ENCODE measurements at places on chromosomes 12 and 14.

GRCh38 chr12:130253866-130254265, 83.8 kb upstream of the PIWIL1 start:
- DNase-seq: no peak

GRCh38 chr12:16785524-16785923, 179.6 kb upstream of the LMO3 start:
- DNase-seq: no peak

DNA sequence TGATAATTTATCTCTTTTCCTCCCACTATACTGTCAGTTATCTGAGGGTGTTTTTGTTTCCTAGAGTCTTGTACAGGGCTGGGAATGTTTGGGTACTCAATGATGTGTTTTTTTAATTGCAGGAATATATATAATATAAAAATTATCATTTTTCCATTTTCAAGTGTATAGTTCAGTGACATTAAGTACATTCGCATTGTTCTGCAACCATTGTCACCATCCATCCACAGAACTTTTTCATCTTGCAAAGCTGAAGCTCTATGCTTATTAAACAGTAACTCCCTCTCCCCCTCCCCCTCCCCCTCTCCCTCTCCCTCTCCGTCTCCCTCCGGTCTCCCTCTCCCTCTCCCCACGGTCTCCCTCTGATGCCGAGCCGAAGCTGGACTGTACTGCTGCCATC, 93.0 kb upstream of the MANSC4 start:
- DNase-seq: no peak

GRCh38 chr14:21056520-21057163, 980 bp upstream of the RNASE8 start:
- DNase-seq: no peak

DNA sequence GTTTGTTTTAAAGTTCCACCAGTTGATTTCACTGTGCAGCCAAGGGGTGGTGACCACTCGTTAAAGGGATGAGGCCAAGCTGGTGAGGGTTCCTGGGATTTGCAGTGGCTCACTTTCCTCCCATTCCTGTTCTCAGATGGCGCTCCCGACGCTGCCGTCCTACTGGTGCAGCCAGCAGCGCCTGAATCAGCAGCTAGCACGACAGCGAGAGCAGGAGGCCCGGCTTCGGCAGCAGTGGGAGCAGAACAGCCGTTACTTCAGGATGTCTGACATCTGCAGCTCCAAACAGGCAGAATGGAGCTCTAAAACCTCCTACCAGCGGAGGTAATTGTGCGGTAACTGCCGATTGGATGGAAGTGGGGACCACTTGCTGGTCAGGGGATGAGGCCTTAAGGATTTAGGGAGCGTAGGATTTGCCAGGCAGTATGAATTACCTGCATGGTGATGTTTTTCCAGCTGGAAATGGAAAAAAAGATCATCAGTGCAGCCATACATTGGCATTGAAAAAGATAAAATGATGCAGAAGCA, 2.9 kb downstream of the TCHP start:
- DNase-seq: no peak

DNA sequence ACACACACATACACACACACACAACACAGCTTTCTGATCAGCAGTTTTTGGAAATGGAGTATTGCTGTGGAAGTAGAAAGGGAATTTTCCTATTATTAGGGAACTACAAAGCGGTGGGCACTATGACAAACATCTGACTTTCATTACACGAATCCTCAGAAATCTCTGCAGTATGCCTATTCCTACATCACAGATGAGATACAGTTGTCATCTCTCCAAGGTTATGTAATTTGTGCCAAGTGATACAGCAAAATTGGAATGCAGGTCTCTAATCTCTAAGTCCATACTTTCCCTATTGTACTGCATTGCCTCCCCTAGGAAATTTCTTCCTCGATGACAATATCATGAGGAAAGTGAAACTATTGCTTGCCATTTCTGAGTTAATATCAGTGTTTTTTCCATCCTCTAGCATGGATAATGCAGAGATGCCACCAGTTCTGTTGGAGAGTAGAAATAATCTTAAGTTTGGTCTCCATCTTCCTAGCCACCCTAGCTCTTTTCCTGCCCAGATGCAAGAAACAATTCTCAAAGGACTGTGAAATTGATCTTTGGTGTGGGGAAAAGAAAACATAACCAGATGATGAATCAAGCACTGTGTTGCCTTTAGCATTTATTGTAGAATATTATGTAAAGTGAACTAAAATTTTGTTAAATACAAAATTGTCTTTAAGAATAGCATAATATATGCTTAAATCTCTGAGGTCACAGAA, 94.7 kb downstream of the ERGIC2 start:
- DNase-seq: no peak

GRCh38 chr12:112543751-112544150, 125.0 kb downstream of the PTPN11 start:
- no peak for DNase-seq

DNA sequence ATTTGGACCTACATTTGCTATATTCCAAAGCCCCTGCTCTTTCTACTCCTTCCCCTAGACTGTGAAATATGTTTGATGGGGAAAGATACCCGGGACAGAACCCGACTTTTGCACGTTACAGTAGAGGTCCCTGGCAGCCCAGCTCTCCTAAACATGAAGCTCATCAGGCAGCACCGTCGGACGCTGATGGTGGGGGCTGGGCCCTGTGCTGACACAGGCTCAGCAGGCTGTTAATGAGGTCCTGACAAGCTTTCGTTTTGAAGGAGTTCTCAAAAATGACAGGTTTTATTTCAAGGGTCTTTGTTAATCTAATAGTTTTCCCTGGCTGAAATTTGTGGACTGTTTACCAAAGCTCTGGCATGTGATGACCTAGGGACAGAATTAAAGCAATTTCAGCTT, 102.3 kb downstream of the SLC25A47 start:
- no peak for DNase-seq

DNA sequence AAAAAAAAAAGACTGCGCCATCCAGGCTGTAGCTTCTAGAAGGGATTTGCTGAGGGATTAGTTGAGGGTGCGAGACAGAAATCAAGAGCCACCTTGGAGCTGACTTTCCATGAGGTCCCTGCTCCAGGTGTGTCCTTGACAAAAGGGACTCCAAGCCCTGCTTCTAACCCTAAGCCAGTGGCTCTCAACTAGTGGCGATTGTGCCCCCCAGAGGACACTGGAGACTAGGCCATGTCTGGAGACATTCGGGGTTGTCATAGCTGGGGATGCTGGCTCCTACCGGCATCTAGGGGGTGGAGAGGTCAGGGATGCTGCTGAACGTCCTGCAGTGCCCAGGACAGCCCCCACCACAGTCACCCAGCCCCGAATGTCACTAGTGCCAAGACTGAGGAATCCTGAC, 40.6 kb downstream of the SPRING1 start:
- no peak for DNase-seq

DNA sequence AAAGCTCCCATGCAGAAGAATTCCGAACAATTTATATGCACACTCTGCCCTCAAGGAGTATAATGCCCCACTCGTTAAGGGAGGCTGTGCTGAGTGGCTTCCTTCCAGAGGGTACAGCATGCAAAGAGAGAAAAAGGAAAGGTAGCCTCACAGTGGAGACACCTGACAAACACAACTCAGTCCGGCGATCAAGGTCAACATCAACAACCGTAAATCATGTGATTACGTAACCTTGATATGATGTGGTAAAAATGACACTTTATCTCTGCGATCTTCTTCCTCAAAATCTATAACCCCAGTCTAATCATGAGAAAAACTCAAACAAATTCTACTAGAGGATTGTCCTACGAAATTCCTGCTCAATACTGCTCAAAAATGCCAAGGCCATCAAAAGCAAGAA, 400.5 kb upstream of the CCDC196 start:
- no peak for DNase-seq

GRCh38 chr14:26597589-26598080, at the start of gene NOVA1:
Gene NOVA1, minus strand, starts transcription at chr14:26598033. Its CDS starts 597 bp downstream, at chr14:26597436.
- DNase-seq: no peak

DNA sequence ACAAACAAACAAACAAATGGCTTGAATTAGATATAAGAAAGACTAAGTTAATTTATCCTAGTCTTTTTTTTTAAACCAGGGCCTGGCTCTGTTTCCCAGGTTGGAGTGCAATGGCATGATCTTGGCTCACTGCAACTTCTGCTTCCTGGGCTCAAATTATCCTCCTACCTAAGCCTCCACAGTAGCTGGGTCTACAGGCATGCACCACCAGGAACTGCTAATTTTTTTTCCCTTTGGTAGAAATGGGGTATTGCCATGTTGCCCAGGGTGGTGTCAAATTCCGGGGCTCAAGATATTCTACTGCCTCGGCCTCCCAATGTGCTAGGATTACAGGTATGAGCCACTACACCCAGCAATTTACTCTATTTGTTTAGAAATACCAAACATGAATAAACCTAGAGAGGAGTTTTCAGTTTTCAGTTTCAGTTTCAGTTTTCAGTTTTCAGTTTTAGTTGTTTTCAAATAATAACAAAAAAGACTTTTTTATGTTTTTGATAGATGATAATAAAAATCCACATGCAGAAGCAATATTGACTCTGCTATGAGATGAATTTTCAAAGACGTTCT, 817.0 kb downstream of the FLRT2 start:
- no peak for DNase-seq

- no peak for DNase-seq
These were observed 61.0 kb downstream of the FOXN4 start for GRCh38 chr12:109247831-109248654.

GRCh38 chr12:39919790-39920189, 186.1 kb downstream of the SLC2A13 start:
- DNase-seq: no peak

- no peak for DNase-seq
These were observed 12.5 kb upstream of the ANAPC5 start for GRCh38 chr12:121364683-121365121.

DNA sequence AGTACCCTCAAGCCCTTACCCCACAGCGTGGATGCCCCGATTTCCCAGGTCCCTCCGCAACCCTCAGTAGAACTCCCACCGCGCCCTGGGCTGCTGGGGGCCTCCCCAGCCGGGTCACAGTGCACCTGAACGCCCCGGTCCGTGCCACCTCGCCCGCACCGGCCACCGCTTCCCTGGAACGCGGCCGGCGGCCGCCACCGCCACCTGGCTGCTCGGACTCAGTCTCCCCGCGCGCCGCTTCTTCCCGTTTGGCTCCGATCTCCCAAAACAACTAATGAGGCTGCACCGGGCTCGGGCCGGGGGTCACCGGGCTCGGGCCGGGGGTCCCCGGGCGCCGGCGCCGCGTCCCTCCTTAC, 1.0 kb downstream of the ITPK1 start:
- DNase-seq: no peak

- DNase-seq: no peak
These were observed 19.3 kb upstream of the MMP17 start for GRCh38 chr12:131808744-131809371.

- DNase-seq: no peak
These were observed 323.8 kb downstream of the BCAT1 start for GRCh38 chr12:24625103-24625502.

DNA sequence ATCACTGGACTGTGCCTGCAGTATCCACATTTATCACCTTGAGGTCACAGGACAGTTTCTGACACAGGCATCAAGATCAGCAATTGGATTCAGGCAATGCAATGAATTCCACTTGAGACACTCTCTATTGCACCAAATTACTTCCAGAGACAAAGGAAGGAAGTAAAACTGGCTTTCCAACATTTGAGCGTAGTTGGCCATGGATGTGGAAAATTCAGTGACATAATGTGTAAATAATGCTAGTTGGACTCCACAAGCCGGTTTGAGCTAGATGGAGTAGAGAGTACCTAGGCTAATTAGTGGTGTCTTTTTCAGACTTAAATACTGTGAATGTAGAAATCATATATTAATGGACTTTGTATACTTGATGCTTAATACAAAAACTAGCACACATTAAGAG, 168.3 kb upstream of the SYT1 start:
- DNase-seq: no peak

DNA sequence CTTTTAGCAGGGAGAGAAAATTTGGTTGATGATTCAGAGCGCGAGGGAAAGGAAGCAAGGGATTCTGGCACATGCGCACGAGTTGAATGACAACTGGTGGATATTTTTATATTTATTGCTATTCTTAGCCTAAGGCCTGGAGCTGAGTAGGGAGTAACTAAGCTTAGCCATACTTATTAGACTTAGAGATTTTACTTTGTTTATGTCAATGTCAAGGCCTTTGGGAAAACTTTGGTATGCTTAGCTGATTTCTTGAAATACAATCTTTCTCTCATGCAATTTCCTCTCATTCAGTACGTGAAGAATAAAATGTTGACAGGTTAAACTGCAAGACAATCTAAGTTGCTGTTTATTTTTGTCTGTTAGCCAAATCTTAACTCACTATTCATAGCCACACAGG, 101.1 kb downstream of the CRADD start:
- no peak for DNase-seq

DNA sequence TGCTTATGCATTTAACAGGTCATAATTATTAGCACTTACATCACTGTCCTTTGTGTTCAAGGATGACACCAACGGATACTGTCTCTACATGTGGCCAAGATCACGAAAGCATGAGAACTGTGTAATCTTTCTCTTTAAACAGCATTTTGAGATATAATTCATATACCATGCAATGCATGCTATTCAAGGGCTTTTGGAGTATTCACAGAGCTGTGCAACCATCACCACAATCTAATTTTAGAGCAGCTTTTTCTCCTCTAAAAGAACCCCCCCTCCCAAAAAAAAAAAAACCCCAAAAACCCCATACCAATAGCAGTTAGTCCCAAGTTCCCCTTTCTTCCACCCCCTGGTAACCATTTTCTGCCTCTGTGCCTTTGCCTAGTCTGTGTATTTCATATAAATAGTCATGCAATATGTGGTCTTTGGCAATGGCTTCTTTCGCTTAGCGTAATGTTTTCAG, 60.6 kb downstream of the SPRING1 start:
- DNase-seq: no peak

GRCh38 chr12:114704096-114704495, 20.1 kb upstream of the TBX3 start:
- DNase-seq: no peak

DNA sequence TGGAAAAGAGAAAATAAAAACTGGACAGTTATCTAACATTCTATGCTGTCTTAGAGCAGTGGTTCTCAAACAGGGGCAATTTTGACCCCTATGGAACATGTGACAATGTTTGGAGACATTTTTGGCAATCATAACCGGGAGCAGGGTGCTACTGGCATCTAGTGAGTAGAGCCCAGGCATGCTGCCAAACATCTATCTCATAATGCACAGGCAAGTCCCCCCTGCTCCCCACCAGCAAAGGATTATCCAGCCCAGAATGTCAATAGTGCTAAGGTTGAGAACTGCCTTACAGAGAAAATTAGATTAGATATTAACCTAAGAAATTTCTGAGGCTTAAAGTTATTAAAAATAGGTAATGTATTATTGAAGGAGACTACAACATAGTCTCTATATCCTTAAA, 22.9 kb upstream of the CATSPERB start:
- DNase-seq: no peak

GRCh38 chr14:96688629-96689028, 108.6 kb upstream of the VRK1 start:
- DNase-seq: no peak

- no peak for DNase-seq
These were observed 8.5 kb downstream of the CDCA4 start for GRCh38 chr14:105012171-105012985.

GRCh38 chr14:33056213-33056612, 117.5 kb downstream of the NPAS3 start:
- DNase-seq: no peak

GRCh38 chr14:96145116-96145864, 59.3 kb upstream of the BDKRB2 start:
- no peak for DNase-seq
